MG63 (cell line): ENCODE measurements at places on chromosomes 3 and 15. TPM values are rescaled to one million over a fixed set of nuclear protein-coding genes. Genes with fewer than 3 reads are reported as not detected.
A peak's percentile ranks its signal among the peaks of the same experiment; 100 is the strongest.

DNA sequence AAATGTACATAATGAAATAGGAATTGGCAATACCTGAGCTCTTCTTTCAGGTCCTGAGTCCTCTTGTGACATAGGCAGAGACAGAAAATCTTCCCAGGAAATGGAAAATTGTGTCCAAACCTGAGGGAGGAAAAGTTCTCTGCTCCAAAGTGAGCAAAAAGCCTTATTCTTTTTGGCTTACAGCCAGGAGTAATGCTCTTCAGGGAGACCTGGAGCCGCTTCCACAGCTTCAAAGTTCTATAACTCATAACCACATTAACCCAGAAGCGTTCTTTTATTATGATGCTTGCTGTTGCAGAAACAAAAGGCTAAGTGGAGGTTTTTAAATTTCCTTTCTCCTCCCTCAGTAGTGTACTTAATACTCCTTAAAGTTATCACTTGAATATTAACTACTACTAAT, 633 bp downstream of the IGSF10 start:
- DNase-seq, result no peak

- peak; percentile 13 for DNase-seq
Observed at GRCh38 chr3:146218880-146219866, 31.7 kb downstream of the PLSCR4 start.

DNA sequence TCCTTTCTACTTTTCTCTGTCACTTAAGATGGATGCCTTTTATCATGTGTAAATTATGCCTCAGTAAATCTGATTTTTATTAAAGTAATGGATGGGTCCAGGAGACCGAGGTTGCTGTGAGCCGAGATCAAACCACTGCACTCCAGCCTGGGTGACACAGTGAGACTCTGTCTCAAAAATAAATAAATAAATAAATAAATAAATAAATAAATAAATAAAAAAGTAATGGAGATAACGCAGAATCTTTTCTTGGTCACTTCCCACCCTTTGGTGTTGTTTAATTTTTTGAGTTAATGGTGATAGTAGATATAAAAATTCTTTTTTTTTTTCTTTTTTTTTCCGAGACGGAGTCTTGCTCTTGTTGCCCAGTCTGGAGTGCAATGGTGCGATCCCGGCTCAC, 44.1 kb upstream of the MUC13 start:
- no peak for DNase-seq

- DNase-seq, result no peak
Observed at GRCh38 chr3:66465034-66465433, 35.8 kb downstream of the LRIG1 start.

HRH1 gene
- 5.5 and 6.3 TPM in 2 replicates for total RNA-seq

ESYT3 gene
- total RNA-seq, result 0.23 and 0.89 TPM in 2 replicates
